Hepatic stellate cell (primary cell): ENCODE measurements at places on chromosomes 13 and 19.

DNA sequence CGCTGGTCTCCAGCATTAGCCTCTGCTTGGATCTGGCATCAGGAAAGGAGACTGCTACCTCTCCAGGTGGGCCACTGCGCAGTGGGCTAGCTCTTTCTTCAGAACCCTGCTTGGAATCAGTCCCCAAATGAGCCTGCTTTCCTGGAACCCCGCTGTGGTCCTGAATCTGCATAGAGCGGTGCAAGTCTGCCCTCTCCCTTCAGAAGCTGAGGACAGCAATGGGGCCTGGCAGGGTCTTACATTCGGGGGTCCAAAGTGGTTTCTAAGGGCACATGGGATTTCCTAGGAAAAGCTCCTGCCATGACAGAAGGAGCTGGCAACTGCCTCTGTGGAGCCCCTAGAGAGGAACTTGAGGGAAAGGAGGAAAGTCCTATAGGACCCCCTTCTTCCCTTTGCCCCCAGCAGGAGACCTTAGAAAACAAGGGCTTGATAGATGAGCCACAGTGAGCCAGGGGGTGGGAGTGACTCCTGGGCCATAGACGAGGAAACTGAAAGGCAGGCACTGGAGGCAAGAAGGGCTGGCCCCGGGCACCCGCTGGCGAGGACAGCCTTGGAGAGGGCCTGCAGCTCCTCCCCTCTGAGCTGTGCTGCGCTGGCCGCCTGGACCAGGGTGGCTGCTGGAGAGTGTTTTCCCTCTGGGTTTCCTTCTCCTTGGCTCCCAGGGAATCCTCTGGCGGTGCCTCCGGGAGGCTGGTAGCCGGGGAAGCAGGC, 1.4 kb upstream of the VSTM2B start:
- no peak for DNase-seq

DNA sequence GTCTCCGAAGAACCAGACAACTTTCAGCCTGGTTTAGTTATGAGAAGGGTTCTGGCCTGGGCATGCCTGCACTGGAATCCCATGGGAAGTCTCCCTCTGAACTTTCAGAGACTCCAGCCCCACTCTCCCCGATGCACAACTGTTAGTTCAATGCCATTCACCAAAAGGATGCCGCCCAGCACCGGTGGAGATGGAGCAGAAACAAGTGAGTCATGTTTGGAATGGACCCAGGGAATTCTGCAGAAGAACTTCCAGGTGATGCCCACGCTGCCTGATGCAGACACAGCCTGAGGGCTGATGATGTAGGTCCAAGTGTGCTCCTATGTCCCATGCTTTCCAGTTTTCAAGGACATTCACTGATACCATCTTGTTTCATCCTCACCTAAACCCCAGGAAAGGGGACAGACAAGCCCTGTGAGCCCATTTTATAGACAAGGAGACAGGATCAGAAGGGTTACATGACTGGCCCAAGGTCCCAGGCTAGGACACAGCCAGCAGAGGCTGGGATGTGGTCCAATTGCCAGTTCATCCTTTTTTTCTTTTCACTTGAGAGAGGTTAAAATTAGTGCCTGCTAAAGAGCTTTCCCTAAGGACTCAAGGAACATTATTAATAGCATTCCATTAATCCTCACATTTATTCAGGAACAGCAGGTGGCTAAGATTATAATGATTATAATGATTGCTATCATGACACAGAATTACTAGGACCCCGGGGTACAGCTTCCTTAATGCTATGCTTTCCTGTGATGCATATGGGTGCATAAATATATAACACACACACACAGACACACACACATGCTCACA, 39.5 kb downstream of the SIAH3 start:
- no peak for DNase-seq

DNA sequence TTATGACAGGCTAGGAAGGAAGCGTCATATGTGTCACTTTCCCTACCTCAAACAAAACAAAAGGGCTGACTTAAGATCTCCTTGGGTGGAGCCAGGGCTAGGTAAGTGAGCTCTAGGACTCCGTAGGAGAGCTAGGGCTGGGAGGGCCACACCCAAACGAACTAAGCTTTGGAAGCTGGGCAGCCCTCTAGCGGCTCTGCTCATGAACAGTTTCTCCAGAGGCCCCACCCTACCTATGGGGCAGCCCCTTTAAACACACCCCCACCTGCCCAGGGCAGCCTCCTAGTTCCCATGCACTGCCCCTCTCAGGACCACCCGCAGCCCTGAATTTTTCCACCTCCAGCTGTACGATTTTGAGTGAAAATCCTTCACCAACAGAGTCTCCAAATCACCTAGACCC, 3.5 kb downstream of the PEG3 start:
- no peak for DNase-seq

- no peak for DNase-seq
These were observed 23.7 kb upstream of the LAMP1 start for GRCh38 chr13:113273321-113273720.

- no peak for DNase-seq
These were observed 95.3 kb upstream of the SLC10A2 start for GRCh38 chr13:103161476-103161875.

DNA sequence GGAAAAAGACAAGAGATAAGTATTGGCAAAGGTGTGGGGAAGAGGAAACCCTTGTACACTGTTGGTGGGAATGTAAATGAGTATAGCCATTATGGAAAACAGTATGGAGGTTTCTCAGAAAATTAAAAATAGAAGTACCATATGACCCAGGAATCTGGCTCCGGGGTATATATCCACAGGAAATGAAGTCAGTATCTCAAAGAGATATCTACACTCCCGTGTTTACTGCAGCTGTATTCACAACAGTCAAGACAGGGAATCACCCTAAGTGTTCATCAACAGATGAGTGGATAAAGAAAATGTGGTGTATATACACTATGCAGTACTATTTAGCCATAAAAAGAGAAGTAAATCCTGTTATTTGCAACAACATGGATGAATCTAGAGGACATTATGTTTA, 13.5 kb downstream of the KCTD12 start:
- DNase-seq, result no peak

- DNase-seq, result no peak
These were observed 2.5 kb downstream of the SIGLEC7 start for GRCh38 chr19:51144482-51145045.

DNA sequence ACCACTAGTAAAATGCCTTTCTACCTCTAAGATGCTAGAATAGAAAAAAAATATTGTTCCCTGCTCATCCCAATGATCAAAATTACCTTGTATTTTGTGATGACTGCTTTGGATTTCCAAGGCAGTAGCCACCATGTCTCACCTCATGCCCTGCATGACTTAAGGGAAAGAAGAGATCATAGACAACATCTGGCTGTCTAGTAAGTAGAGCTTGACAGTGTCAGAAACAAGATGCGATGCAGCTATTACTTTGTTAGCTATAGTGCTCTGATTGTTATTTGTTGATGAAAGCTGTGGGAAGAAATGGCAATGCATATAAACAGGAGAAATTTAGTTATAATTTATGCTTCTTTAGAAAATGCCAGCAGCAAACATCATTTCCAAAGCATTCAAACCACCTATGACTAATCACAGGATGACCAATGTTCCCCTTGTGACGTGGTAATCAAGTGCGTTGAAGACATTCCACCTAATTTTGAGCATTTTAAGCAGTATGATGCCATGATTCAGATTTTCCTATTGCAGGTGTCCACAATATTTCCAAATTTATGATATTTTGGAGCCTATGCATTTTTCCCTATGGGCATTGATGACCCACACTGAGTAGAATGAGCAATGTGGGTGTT, 308.3 kb downstream of the KCNRG start:
- peak; percentile 41 for DNase-seq
